ENCODE measurements at places on chromosomes 1 and 21. TPM values are rescaled to one million over a fixed set of nuclear protein-coding genes. Genes with fewer than 3 reads are reported as not detected.

DNA sequence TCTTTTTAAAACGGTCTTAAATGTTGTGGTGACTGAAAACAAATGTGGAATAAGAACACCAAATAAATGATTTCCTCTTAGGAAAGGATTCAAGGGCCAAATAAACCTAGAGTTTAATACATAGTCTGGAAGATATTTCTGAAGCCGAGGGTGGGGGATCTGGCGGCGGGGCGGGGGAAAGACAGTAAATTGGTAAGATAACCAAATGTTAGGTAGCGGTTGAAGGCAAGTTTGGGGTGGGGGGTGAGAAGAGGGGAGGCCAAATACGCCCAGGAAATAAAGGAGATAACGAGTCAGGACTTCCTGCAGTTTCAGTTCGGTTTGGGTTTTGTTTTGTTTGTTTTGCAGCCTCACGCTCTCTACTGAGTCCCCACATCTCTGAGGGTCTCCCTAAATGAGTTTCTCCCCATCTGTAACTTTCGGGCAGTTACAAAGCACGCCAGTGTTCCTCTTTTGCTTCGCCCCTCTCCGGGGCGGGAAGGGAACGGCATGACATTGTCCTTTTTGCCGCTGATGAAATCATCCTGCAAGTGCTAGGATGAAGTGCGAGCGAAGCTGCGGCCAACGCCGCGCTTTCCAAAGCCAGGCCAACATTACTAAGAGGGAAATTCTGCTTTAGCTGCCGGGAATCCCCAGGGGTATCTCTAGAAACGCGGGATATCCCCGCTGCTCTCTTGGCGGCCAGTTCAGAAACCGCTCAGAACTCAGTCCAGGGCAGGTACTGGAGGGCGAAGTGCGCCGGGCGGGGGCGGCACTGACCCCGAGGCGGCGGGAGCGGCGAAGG lies 844 bp downstream of the NIBAN1 start:
- DNase-seq: no peak
- H3K4me1 ChIP-seq: peaks cover 20% of the 10 kb centered on the region
- H3K27me3 ChIP-seq: no peaks in the 10 kb centered on the region
- peak overlapping the region; percentile 92 for H3K4me3 ChIP-seq
- H3K36me3 ChIP-seq: no peaks in the 10 kb centered on the region
- H3K27ac ChIP-seq: peak overlapping the region; percentile 52

DNA sequence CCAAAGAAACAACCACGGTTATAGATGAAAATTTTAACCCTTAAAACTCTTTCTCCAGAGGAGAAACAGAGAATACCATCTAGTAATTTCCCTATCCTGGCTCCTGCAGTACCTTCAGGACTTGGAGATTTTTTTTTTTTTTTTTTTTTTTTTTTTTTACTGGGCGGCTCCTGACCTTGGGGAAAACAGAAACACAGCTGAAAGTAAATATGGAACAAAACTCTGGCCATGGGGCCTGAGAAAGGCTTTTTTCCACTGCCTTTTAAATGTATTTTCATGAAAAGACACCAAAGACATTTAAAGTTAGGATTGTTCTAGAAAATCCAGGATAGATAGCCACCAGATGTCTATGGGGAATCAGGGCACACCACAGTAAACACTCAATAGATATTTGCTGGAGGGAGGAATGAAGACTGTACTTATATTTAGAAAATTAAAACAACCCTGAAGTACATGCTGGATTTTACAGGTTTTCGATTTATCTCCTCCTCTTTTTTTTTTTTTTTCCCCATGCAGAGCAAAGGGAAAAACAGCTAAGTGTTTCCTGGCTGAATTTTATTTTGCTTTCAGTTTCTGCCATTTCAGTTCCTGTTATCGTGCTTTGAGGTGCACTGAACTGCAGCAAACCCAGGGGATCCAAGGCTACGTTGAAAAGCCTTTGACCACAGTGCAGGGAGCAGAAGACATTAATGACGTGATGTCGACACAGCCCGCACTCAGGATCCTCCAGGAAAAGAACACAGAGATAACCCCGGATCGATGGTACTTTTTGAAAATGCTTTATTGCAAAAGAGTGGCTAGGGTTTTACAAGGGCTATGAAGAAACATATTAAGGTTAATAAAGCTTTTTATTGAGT lies 35.7 kb upstream of the CNN3 start:
- H3K4me1 ChIP-seq: no peaks in the 10 kb centered on the region
- no peaks in the 10 kb centered on the region for H3K36me3 ChIP-seq
- no peak for DNase-seq
- no peak overlapping the region for H3K4me3 ChIP-seq

GRCh38 chr21:36640721-36641244 lies 58.1 kb upstream of the SIM2 start:
- H3K36me3 ChIP-seq: no peaks in the 10 kb centered on the region
- no peak for DNase-seq
- H3K27me3 ChIP-seq: no peaks in the 10 kb centered on the region
- peaks cover 23% of the 10 kb centered on the region for H3K4me1 ChIP-seq
- H3K4me3 ChIP-seq: no peak overlapping the region

- H3K36me3 ChIP-seq: no peaks in the 10 kb centered on the region
- DNase-seq: peak; percentile 48
- H3K27me3 ChIP-seq: no peaks in the 10 kb centered on the region
- no peak overlapping the region for H3K4me3 ChIP-seq
- no peak overlapping the region for H3K27ac ChIP-seq
These were observed 500.8 kb upstream of the PBX1 start for GRCh38 chr1:164058198-164058597.

GRCh38 chr1:67939942-67940341 lies 106.7 kb upstream of the GNG12 start:
- no peak overlapping the region for H3K4me3 ChIP-seq
- DNase-seq: no peak
- no peaks in the 10 kb centered on the region for H3K36me3 ChIP-seq
- H3K4me1 ChIP-seq: no peaks in the 10 kb centered on the region

- peaks cover 14% of the 10 kb centered on the region for H3K36me3 ChIP-seq
- peaks cover 61% of the 10 kb centered on the region for H3K4me1 ChIP-seq
- H3K27me3 ChIP-seq: no peaks in the 10 kb centered on the region
- DNase-seq: no peak
- peak overlapping the region; percentile 79 for H3K27ac ChIP-seq
These were observed 3.5 kb upstream of the SH3BGRL3 start for GRCh38 chr1:26276432-26276838.

DNA sequence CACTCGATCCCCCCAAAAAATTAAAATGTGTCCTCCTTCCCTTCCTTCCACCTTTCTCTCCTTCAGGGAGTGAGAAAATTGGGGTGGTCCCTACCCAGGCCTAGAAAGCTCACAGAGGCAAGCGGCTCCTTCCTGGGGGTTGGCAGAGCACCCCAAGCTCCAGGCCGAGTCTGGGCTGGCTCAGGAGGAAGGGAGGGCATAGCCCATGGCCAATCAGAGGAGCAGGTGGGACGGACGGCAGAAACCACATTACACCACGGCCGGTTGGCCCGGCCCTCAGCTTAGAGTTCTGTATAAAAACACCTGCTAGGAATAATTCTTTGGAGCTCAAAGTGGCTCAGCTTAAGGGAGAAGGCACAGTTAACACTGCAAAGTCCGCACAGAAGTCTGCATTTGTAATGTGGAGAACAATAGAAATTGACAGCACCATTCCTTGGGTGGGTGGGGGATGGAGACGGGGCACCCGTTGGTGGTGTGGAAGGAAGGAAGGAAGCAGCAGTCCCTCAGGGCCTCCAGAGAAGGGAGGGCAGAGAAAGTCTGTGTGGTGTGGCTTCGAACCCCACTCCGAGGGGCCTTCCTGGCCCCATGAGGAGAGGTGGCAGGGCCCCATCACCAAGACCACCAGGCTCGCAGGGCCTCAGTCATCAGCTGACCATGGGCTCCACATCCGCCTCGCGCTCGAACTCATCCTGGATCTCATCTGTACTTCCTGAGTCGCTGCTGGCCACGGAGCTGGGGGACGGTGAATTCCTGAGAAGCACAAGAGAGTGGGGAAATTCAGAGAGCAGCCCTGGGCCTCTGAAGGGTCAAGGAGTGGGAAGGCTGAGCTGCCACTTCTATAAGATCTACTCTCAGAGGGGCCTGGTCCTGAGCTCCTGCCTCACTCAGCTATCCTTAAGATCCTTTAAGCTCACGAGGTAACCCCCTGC lies 5.8 kb upstream of the ALDH4A1 start:
- no peaks in the 10 kb centered on the region for H3K27me3 ChIP-seq
- no peak overlapping the region for H3K4me3 ChIP-seq
- no peak overlapping the region for H3K27ac ChIP-seq
- no peaks in the 10 kb centered on the region for H3K36me3 ChIP-seq
- H3K4me1 ChIP-seq: peaks cover 14% of the 10 kb centered on the region

The MPL gene
- 0.76 TPM for total RNA-seq

The ALPL gene
- not detected for total RNA-seq

The PTPRU gene
- total RNA-seq: 44.3 TPM

The BARHL2 gene
- total RNA-seq: not detected

The NBPF3 gene
- 23.6 TPM for total RNA-seq

Measured in PC-9 (cell line).